ENCODE measurements at places on chromosomes 5 and 9.

DNA sequence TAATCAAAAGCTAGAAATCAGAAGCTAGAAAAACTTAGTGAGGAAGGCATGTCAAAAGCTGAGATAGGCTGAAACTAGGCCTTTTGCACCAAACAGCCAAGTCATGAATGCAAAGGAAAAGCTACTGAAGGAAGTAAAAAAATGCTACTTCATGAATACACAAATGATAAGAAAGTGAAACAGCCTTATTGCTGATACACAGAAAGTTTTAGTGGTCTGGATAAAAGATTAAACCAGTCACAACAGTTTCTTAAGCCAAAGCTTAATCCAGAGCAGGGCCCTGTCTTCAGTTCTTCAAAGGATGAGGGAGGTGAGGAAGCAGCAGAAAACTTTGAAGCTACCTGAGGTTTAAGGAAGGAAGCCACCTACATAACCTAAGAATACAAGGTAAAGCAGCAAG, 102.5 kb upstream of the SH3GL2 start:
- no peak for DNase-seq

- no peak for DNase-seq
Measured at GRCh38 chr5:166338801-166339200, 1952.6 kb upstream of the WWC1 start.

DNA sequence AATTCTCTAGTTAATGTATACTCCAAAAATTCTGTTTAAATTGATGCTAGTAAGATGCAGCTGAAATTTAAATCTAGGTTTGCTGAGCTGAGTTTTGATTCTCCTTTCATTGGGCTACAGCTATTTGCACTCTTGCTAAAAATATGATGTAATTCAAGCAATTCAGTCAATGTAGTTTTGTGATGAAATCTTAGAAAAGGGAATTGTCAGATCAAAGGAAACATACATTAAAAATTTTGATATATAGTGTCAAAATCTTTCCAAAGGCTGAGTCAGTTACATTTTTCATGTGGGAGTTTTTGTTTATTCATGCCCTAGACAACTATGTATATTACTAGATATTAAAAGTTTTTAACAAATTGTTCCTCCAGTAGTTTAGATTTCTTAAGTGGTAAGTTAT, 334.9 kb upstream of the DAB2 start:
- no peak for DNase-seq

GRCh38 chr5:149128023-149128875, 13.0 kb upstream of the ABLIM3 start:
- no peak for DNase-seq

- no peak for DNase-seq
Measured at GRCh38 chr5:80284720-80285119, 28.9 kb upstream of the SERINC5 start.

- DNase-seq, result no peak
Measured at GRCh38 chr9:125258160-125258785, 3.4 kb upstream of the GAPVD1 start.

DNA sequence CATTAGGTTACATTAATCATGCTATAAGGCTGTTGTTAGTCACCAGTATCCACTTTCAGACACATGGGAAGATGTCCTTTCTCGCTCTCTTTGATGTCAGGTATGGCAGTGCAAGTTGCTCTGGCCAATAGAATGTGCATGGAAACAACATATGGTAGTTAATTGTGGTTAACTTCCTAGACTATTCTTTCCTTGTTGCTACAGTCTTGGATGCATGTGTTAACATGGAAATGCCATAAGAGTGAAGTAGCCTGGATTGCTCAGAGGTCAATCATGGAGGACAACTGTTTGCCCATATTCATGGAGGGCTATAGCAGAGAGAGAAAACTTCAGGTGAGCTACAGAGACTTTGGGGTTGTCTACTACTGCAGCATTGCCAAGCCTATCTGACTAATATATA, 245.8 kb upstream of the GAS1 start:
- no peak for DNase-seq

DNA sequence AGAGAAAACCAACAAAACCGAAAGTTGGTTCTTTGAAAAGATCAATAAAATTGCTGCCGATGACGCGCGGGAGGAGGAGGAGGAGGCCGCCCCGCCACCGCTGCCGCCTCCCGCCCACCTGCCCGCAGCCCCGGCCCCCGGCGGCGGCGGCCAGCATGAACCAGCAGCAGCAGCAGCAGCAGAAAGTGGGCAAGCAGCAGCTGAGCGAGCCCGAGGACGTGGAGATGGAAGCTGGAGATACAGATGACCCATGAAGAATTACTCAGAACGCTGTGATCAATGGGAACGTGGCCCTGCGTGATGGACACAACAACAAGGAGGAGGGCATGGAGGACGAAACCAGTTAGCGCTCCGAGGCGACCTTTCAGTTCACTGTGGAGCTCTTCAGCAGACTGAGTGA, 53.9 kb upstream of the EFNA5 start:
- no peak for DNase-seq

- DNase-seq, result no peak
Measured at GRCh38 chr5:123088031-123088805, 823 bp upstream of the PRDM6 start.

- no peak for DNase-seq
Measured at GRCh38 chr5:96292582-96293247, 140.3 kb downstream of the PCSK1 start.

DNA sequence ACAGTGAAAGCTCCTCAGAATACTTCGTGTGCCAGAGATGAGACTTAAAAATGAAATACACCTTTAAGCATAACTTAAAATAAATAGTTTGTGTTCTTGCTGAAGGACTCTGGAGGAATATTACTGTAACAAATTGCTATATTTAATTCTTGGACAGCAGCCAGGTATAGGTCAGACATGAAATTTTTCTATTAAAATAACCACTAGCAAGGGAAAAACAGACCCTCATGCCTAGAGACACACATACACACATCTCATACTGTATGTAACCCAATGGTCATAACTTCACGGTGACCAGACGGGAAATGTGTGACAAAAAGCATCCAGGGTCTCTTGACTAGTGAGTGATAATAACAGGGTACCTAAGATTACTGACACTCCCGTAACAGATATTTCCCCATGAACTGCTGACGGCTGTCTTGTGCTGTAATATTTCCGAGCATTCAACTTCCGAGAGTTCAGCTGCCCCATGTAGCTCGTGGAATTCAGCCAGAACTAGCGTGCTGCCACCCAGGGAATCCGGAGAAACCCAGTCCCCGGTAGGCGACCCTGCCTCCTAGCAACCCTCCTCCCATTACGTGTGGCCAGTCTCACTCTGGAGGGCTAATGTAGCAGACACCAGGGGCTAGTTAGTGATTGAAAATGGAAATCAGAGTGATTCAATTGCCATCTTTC, 2295.1 kb upstream of the WWC1 start:
- no peak for DNase-seq

- DNase-seq, result no peak
Measured at GRCh38 chr9:83937861-83938455, 16.7 kb upstream of the KIF27 start.

GRCh38 chr5:78533356-78533755, 115.2 kb downstream of the LHFPL2 start:
- no peak for DNase-seq

- peak; percentile 32 for DNase-seq
Measured at GRCh38 chr9:35882263-35882848, 12.2 kb upstream of the OR13J1 start.

DNA sequence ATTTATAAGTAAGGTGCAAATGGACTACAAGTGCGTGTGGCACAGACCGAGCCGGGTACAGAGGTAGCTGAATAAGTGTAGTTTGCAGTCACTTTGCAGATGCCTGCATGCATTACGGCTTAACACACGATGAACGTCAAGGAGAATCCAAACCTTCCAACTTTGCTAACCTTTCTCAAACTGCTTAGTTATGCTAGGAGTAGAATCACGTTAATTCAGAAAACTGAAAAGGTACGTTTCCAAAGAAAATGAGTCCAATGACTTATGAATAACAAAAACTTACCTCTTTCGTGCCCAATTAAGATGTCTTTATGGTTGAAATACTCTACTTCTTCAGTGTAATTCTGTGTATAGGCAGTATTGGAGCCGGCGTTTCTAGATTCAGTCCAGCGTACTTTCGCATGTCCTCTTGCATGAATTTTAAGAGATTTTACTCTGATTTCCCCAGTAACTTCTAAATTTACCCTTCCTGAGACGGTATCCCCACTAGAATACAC, 539 bp downstream of the ARRDC3 start:
- DNase-seq, result no peak

GRCh38 chr9:134396258-134396742, 70.0 kb downstream of the RXRA start:
- no peak for DNase-seq

DNA sequence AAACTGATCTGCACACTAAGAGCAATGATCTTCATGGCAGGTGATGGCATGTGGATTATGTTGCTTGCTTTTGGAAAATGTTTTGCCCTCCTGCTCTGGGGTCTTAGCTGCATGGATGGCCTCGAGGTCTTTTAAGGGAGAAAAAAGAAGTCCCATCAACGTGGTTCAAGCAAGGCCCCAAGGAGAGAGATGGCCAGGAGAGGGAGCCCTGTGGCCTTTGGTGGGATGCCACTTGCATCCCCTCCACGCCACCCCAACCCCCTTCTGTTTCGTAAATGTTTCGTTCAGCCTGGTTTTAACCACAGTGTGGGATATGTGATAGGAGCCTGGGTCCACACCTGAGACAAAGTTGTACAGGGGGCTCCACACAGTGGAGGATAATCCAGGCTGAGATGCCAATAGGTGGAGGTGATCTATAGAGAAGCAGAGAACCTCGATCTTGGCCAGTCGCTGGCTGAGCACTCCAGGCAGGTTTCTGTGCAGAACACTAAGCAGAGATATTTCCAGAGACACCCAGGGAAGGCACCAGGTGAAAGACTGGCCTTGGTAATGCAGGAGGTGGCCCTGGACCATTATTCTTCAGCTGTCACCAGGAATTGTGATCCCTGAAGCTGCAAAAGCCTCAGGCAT, 25.8 kb upstream of the FRRS1L start:
- DNase-seq, result no peak

DNA sequence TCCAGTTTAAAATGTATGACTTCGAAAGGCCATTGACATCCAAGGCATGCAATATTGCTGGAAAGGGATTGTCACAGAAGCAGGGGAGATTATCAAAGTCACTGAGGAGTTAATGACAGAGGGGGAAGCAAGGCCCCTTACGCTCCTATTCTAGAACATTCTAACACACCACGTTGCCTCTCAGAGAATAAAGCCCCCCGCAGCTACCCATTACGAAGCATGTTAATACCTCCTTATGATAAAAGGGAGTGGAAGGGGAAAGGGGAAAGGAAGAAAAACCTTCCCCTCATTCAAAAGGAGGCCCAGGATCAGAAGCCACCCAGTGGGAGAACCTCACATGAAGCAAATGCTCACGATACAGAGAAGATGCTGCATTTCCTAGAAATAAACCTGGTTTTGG, 213.6 kb downstream of the DAB2IP start:
- DNase-seq, result no peak

DNA sequence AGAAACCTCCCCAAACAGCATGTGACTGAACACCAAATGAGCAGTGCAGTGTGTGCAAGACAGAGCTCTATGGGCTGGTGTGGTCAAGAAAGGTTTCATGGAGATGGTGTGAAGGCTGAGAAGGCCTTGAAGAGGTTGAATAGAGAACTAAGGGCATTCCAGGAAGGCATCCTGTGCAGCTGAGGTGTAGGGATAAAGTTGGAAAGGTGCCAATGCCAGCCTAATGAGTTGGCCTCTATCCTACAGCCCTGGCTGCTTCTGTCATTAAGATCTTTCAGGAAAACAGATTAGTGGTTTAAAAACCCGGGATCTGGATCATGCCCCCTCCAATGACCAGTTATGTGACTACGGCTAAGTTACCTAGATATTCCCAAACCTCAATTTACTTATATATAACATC, 4.0 kb downstream of the HDAC3 start:
- no peak for DNase-seq

DNA sequence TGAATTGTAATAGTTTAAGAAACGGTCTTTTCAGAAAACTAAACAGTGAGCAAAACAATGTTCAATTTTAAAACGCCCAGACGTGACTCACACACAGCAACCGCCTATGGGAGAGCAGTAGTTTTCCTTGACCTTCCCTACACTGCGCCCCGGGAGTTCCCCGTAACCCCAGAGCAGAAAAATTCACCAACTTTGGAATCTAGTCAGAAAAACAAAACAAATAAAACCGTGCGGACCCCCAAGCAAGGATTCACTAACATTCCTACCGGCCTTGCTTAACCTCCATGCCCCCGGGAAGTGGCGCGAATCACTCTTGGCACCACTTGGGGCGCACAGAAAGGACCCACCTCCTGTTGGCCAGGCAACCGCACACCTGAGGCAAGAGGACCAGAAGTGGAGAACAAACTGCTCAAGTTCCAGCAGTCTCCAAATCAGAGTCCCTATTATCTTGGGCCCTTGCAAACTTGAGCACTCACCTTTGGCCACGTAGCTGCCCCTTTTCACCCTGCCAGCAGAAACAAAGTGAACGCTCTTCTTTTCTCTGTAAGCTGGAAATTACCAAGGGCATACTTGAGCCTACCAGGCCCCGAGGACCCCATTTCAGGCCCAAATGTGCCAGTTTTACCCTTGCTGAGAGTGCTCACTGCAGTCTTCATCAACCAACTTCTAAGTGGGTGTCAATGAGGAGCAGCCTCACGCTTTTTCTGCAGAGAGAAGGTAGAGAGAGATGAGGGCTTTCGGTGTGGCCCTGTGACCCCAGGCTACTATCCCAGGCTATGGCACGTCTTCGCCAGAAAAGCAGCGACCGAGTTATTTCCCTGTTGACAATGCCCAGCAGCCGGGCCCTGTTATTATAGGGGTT, 189.7 kb downstream of the MEF2C start:
- DNase-seq, result no peak

GRCh38 chr5:39191216-39191615, 28.1 kb downstream of the FYB1 start:
- no peak for DNase-seq

- peak; percentile 8 for DNase-seq
Measured at GRCh38 chr5:6856653-6857052, 143.4 kb downstream of the TENT4A start.

- DNase-seq, result no peak
Measured at GRCh38 chr5:56440871-56441740, 208.0 kb upstream of the ANKRD55 start.

DNA sequence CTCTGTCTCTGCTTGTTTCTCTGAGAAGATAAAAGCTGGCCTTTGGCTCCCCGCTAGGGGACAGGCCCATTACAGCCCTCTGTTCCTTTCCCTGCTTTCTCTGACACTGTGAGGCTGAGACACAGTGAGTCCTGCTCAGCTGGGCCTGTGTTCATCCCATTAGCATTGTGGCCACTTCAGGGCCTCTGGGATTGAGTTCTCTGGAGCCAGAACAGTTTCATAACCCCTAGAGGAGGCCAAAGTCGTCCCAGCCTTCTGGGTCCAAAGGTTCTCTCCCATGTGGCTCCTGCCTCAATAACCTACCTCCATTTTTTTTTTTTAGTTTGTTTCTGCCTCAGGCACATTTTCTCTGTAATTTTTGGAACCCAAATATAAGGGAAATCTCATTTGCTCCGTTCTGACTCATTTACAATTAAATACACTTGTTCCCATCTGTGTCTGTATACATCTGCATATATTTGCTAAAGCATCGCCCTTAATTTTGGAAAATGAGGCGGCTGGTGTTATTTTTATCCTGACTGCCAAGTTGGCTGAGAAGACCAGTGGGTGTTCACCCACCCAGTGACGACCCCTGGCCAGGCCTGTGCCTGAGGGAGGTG, 27.3 kb upstream of the CTNNA1 start:
- no peak for DNase-seq
